ENCODE measurements at places on chromosomes 3 and 15. TPM values are rescaled to one million over a fixed set of nuclear protein-coding genes. Genes with fewer than 3 reads are reported as not detected.

PARP15 gene
- total RNA-seq, result 0.39 TPM

GRCh38 chr3:106814231-106814630, 563.0 kb upstream of the CCDC54 start:
- no peak for DNase-seq

TNFAIP8L3 gene
- total RNA-seq, result 91.5 TPM

DNA sequence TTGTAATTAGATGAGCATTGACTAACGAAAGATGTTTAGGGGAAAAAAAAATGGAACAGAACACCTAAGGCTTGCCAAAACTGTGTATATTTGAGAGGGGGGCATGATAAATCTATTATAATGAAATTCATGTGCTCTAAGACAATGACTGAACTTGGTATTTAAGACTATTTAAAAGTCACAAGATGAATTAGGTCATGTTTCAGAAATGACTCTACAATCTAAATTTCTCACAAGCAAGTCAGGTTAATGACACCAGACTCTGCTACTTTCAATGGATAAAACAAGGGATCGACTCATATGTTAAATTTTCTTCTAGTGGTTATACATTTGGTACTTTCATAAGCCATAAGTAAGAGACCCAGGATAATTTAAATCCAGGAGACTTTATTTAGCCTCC, 78.4 kb downstream of the DUT start:
- no peak for DNase-seq

CHRNB4 gene
- total RNA-seq, result not detected

GRCh38 chr3:143502081-143502480, 346.2 kb downstream of the SLC9A9 start:
- DNase-seq, result no peak

- no peak for DNase-seq
These were observed 126.3 kb downstream of the FOXB1 start for GRCh38 chr15:60130398-60130797.

DNA sequence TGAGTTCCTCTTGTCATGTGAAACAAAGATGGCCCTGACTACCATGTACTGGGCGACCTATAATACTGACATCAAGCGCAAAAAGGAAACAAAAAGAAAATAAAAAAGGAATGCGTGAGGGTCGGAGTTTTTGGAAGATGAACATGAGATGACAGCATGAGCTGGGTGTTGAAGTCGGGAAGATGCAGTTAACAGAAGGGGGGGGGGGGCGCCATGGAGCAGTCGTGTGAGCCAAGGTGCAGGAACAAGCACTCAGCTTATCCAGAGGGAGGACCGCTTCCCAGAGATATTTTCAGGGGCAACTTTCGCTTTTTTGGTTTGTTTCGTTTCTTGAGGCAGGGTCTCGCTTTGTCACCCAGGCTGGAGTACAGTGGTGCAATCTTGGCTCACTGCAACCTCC, 110.2 kb downstream of the RORA start:
- peak; percentile 5 for DNase-seq

DNA sequence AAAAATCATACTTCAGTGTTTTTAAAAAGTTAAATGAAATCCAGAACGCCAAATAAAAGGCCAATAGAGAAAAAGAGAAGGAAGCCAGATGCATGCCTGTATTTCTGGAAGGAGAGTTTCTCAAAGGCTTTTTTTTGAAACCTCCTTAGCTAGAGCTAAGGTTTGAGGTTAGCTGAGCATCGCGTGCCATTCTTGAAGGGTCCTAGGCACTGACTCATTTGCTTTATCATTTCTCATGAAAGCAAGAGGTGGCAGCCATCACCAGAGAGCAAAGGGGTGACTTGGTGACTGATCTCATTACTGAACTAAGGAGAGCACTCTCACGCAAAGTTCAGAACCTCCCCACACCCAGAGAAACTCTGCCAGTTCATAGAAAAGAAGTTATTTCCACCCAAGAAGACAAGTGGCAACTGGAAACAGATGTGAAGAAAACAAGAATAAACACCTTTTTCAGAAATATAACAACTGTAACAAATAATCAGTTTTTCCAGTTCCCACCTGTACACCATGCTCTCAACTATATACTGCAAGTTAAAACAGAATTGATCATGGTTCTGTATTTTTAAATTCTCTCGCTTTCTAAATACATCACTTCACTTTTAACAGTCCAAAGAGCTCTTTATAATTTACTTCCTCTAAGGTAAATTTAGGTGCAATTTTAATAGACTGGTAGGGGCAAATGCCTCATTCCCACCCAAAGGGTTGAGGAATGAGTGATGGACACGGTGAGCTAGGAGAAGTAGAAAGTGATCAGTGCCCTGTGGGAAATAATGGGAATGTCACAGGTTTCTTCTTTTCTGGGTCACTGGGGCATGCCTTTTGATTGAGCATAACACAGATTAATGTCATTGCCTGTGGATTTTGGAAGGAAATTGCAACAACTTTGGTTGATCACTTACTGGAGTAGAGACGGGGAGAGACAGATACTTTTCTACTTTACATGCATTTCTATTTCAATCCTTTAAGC, 24.7 kb downstream of the GPR15 start:
- no peak for DNase-seq

OR5K2 gene
- total RNA-seq, result not detected

- no peak for DNase-seq
These were observed 58.1 kb downstream of the ATP10A start for GRCh38 chr15:25805031-25805430.

GRCh38 chr3:4588466-4588865, 95.3 kb downstream of the ITPR1 start:
- no peak for DNase-seq

Data from dermis microvascular lymphatic vessel endothelial cell (primary cell).